Activated naive CD4-positive, alpha-beta T cell treated with anti-CD3 and anti-CD28 coated beads for 36 hours (primary cell): ENCODE measurements at places on chromosomes 12 and 14. TPM values are rescaled to one million over a fixed set of nuclear protein-coding genes. Genes with fewer than 3 reads are reported as not detected.
A peak's percentile ranks its signal among the peaks of the same experiment; 100 is the strongest.

GRCh38 chr12:132284827-132285741 lies 44.3 kb downstream of the GALNT9 start:
- DNase-seq: no peak

GRCh38 chr14:93396456-93396855 lies 34.3 kb upstream of the UNC79 start:
- DNase-seq: no peak

- no peak for DNase-seq
These were observed 531.3 kb downstream of the GALC start for GRCh38 chr14:87461704-87462103.

DNA sequence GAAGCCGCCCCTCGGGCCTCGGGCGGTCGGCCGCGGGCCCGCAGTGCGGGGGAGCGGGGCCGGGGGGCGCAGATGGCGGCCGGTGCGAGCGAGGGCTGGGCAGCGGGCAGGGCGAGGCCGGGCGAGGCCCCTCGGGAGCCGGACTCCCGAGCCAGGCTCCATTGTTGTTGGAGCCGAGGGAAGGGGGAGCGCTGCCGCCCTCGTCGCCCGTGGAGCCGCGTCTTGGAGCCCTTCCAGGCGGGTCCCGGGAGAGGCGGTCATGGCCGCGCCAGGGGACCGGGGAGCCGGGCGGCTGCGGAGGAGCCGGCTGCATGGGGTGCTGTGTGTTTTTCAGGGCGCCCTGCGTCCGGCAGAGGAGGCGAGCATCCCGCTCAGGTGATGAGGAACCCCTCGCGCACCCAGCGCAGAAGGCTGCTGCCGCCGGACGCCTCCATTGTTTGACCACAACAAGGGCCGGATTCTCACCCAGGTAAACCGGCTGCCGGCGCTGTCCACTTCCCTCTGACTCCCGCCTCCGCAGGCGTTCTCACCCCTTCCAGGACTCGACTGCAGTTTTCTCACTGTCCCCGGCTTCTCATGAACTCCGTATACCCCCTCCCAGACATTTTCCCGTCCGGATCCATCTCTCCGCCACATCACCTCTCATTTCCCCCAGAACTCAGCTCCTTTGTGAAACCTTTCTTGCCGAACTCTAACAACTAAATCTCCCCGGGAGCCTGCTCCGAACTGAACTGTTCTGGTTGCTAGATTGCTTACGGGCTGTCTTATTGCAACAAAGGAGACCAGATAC lies 732 bp downstream of the ZNF664 start:
- peak; percentile 25 for DNase-seq

The TMED8 gene
- total RNA-seq: 21.7 TPM

The IL31 gene
- total RNA-seq: not detected
